ENCODE measurements at places on chromosomes 1 and 21.

- DNase-seq, result no peak
These were observed 88.5 kb upstream of the SLC2A1 start for GRCh38 chr1:43047135-43047534.

GRCh38 chr1:55359611-55360010, 144.4 kb upstream of the USP24 start:
- DNase-seq, result no peak

- no peak for DNase-seq
These were observed 14.0 kb upstream of the SGIP1 start for GRCh38 chr1:66519992-66520391.

DNA sequence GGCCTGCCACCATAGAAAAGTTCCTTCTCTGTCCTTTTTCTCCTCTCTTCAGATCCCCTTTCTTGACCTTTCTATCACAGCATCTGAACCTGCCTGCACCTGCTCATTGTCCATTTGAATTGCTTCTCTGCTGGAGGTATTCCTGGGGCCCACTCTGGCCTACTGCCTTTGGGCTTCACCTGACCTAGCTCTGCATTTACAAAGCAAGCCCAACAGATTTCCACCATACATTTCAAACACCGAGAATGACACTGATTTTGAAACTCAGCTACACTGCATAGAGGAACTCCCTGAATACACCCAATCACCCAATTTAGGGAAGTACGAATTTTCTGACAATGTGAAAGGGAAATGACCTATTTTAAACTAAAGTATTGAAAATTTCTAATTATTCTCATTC, 284.5 kb upstream of the USP25 start:
- DNase-seq, result peak; percentile 39

DNA sequence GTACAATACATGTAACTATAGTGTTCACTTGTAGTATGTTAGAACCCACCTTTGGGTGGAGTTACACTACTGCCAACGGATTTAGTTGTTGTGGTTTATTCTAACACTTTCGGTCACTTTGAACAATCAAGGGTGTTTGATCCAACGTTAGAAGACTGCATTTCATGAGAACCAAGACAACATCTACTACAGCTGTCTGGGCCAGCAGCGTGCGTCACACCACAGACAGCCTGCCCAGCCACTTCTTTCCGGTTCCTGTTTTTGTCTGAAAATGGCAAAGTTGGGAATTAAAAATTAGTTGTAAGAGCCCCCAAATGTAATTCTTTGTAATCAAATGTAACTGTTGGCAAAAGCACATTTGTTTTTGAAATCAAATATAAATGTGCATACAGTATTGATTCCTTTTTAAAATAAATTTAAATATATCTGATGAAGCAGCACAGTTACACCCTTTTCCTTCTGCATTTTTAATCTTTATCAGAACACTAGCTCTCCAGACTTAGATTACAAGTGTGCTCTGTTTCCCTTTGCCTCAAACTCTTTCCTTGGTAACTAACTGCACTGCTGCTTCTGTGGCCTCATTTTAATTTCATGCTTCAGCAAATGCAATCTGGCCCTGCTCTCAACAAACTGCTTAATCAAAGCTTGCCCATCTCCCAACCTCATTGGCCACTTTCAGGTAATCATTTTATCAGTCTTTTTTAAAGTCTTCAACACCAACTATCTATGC, 86.6 kb upstream of the DPH5 start:
- DNase-seq, result peak; percentile 26

GRCh38 chr1:11044849-11045427, 2.1 kb downstream of the MASP2 start:
- no peak for DNase-seq

GRCh38 chr1:185645162-185645640, 89.0 kb upstream of the HMCN1 start:
- no peak for DNase-seq

DNA sequence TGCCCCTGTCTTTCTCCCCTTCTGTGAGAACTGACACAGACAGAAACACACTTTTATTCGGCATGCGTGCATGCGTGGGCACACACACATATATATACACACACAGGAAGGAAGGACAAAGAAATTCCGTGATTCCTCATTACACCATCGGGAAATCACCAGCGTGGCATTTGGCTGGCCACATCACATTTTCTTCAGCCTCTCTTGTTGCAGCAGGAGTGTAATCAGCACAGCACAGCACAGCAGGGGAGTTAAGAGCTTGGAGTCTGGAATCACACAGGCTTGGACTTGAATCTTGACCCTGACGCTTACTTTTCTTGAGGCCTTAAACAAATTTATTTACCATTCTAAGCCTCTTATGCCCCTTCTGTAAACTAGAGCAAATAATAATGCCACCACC, 45.3 kb upstream of the EPHA8 start:
- no peak for DNase-seq

- DNase-seq, result no peak
These were observed 4.1 kb upstream of the IRF2BP2 start for GRCh38 chr1:234614081-234614489.

DNA sequence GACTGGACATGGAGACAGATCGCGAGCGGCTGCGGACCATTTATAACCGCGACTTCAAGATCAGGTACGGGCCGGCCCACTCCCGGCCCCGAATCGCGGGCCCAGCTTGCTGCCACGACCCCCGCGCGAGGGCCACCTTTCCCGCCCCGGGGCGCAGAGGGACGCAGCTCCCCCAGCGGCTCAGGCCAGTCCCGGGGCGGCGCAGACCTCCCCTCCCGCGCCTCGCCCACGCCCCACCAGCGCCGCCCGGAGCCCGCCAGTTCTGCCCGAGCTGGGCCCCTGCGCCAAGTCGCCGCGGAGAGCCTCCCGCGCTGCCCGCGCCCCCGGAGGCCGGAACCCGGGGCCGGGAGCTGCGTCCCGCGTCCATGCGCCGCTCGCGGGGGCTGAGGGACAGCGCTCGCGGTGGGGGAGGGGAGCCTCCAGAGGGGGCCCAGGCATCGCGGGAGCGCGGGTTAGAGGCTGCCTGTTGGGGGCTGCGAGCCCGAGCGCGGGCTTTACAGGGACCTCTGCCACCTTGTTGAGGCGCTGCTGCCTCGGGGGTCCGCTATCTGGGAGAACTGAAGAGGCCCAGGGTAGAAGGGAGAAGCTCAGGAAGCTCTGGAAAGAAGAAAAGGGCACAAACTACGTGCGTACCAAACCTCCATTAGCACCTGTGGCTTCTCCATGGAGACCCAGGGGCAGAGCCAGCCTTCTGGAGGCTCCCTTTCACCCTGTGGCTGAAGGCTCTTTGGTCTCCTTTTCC, 698 bp downstream of the MOV10 start:
- DNase-seq, result peak; percentile 79

DNA sequence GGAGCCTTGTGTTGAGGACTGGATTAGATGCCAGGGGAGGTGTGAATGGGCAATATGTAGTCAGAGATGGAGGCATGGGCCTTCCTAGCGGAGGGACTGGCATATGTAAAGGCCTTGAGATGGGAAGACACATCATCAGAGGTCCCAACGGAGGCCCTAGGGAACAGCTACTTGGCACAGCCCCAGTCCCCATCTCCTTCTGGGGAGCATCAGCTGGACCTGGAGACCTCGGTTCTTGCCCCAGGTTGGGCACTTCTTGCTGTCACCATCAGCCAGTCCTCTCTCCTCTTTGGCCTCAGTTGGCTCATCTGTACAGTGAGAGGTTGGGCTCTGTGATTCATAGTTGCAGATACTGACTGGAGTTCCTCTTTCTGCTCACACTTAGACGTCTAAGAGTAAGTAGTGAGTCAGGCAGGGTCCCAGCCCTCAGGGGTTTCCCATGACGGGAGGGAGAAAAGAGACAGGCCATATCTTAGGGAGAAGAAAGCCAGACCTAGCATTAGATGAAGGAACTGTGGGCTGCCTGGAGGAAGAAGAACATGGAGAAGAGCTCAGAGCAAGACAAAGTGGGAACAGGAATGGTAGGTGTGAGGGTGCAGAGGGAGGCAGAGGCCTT, 3.4 kb upstream of the MARCKSL1 start:
- DNase-seq, result peak; percentile 70

GRCh38 chr1:155033524-155033923, at the start of the genes DCST1 and DCST2:
TSS of gene DCST1 (plus strand) at chr1:155033824. CDS start at chr1:155034037, 213 bp downstream.
TSS of gene DCST2 (minus strand) at chr1:155033781. CDS start at chr1:155033701, 80 bp downstream.
- DNase-seq, result no peak

GRCh38 chr1:30750731-30751291, 6.8 kb downstream of the LAPTM5 start:
- DNase-seq, result no peak

GRCh38 chr1:56897150-56898004, 42.8 kb downstream of the C8A start:
- no peak for DNase-seq

GRCh38 chr1:51325878-51326755, 4.2 kb downstream of the TTC39A start:
- DNase-seq, result no peak

DNA sequence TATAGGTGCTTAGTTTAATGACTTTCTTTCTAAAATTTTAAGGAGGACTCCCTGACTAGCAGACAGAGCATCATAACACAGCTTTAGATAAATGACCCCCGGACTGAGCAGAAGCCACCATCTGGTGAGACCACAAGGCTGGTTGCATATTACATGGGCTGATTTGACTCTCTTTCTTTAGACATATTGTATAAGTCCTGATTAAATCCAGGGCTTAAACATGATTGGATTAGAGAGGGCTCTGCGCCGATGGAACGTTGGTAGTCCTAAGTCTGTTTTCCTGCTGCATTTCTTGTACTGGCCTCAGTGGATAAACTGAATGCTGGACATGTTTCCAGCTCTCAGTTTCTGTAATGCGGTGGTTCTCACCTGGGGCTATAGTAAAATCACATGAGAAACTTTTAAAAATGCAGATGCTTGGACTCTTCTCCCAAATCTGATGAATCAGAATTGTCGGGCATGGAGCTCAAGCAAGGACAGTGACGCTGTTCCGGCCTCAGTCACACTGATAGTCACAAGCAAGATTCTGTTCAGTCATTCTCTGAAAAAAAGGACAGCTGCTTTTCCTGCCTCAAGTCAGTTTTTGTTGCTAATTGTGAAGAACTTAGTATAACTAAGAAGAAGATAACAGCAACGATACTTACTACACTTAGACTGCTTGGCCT, 16.6 kb downstream of the DDI2 start:
- no peak for DNase-seq

GRCh38 chr21:35366394-35367080, 317.4 kb upstream of the RUNX1 start:
- DNase-seq, result no peak

DNA sequence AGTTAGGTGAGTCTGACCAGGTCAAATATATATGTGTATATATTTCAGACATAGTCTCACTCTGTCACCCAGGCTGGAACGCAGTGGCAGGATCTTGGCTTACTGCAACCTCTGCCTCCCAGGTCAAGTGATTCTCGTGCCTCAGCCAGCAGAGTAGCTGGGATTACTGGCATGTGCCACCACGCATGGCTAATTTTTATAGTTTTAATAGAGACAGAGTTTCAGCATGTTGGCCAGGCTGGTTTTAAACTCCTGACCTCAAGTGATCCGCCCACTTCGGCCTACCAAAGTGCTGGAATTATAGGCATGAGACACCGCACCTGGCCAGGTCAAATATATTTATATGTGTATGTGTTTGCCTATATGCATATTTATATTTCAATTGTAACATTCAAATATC, 581.5 kb upstream of the B3GALT2 start:
- DNase-seq, result no peak

DNA sequence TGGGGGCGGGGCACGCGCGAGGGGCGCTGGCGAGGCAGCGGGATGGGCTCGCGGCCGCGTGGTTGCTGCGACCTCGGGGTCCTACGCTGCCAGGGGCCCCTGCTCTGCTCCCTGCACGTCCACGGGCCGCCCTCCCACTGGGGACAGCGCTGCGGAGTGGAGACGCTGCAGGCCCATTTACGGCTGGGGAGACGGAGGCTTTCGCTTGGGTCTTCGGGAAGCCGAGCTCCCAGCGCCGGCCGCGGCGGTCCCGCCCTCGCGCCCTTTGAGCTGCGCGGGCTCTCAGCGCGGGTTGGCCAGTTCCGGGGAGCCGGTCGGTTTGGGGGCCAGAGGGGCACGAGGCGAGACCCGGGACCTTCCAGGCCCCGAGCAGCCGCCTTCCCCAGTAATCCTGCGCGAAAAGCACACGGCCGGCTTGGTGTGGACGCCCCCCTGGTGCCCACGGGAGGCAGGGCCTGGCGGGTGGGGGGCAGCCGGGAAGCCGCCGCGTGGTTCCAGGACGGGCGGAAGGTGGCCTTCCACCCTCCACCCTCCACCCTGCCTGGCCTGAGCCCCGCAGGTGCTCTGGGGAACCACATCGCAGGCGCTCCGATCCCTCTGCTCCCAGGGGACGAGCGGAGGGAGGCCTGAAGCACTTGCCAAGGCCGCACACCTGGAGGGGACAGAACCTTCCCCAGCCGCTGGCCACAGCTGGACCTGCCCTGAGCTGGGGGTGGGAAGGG, 570 bp upstream of the PEX10 start:
- peak; percentile 86 for DNase-seq

DNA sequence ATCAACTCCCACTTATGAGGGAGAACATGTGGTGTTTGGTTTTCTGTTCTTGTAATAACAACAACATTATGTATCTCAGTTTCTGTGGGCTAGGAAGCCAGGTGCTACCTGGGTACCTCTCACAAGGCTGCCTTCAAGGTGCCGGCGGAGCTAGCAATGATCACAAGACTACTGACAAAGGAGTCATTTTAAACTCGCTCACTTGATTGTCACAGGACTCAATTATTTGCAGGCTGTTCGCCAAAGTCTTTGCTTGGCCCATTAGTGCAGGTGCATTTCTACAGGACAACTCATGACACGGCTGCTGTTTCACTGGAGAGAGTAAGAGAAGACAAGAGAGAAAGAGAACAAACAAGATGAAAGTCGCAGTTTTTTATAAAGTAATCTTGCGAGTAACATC, 1237.4 kb upstream of the TMPRSS15 start:
- no peak for DNase-seq

DNA sequence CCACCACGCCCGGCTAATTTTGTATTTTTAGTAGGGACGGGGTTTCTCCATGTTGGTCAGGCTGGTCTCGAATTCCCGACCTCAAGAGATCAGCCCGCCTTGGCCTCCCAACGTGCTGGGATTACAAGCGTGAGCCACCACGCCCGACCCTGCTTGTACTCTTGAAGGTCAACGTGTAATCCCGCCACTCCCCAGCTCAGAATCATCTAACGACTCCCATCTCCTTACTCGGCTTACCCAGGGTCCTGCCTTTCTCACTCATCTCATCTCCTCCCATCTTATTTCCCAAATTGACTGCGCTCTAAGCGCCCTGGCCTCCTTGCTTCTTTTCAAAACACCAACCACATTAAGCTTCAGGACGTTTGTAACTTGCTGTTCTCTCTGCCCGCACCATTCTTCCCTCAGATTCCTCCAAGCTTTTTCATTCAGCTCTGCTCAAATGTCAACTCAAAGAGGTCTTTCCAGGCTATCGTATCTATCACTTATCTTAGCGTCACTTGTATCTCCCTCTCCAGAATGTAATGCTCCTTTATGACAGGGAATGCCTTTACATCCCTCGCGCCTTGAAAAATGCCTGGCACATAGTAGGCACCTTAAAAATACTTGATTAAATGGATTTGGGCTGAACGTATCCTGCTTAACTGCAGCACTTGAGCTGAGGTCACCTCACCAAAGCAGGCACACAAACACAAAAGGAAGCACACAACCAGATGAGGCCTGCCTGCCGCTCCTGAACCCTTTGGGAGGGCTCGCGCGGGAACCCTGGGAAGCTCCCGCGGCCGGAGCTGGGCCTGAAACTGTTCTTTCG, 1.4 kb upstream of the USP1 start:
- no peak for DNase-seq

Measured in GM20000 (cell line).